NCI-H187 (cell line): ENCODE measurements at places on chromosomes 3 and 15.

- no peak for DNase-seq
These were observed 13.0 kb upstream of the TMEM115 start for GRCh38 chr3:50372349-50372748.

DNA sequence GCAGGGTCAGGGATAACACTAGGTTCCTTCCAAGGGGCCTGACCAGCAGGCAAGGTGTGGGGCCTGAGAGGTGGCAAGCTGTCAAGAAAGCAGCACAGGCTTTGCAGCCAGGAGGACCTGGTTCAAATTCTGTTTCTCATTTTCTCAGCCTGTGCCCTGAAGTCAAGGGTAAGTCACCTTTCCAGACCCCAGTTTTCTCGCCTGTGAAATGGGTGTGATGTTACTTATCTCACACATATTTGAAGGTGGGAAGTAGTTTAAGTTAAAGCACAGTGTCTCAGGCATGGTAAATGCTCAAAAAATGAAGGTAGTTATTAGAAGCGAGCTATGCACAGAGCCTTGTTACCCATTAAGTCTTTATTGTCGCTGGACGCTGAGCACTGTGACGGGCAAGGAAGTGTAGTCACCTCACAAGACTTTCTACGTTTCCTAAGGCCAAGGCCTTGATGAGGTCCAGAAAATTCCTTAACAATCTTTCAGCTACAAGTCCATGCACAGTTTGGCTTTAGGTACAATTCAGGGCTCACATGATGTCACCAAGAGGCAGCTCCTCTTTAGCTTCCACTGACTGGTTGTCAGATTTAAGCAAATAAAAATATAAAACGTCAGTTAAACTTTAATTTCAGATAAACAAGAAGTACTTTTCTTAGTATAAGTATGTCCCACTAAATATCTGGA, 522.6 kb upstream of the PROK2 start:
- DNase-seq, result no peak

GRCh38 chr3:23239211-23240068, 36.3 kb downstream of the UBE2E2 start:
- no peak for DNase-seq

DNA sequence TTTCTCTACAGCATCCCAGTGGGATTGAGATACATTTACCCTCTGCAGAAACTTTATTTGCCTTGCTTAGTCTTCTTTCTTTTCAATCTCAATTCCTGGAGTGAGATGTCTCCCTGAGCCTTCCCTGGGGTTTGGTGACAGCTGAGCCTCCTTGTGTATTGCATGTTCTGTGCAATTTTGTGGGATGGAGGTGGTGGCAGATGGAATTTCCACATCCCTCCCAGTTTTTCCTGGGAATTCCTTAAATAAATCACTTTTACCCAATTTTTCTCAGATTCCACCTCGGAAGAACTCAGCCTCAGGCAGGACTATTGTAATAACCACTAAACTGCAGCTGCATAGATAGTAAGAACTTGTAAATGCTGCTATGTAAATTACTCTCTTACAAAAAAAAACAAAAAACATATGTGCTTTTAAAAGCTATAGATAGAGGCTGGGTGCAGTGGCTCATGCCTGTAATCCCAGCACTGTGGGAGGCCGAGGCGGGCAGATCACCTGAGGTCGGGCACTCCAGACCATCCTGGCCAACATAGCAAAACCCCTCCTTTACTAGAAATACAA, 88.5 kb upstream of the ABHD17C start:
- no peak for DNase-seq

DNA sequence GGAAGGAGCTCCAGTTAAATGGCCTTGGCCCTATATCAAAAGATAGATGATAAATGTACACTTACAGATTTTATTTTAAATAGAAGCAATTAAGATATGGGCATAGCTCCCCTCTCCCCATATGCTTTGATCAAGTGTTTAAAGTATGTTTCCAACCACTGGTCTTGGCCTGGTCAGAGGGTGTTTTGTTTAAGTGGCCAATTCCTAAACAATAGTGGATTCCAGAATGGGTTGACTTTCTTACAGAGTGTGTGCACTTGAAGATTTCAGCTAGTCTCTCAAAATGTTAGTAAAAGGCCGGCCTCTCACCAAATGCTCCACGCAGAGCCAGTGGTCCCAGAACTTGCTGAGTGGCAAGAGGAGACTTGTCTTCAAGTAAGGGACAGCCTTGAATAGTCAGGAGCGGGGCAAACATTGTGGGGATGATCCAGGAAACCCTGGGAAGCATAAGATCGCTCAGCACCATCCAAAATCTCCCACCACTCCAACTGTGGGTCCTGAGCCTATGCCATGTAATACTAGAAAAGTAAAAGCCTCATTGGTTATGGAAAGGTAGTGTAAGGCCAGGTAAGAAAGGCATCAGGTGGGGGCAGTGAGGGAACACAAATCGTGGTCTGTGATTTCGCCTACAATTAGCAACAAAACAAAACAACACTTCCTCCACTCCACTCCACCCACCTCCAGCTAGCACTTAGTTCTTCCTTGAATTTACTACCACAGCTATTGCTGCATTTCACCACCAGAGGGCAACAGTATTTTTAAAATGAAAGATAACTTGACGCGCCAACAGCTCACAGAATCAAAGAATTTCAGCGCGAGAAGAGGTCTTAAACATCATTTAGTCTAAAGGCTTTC, 4.8 kb downstream of the RARRES1 start:
- DNase-seq, result no peak

DNA sequence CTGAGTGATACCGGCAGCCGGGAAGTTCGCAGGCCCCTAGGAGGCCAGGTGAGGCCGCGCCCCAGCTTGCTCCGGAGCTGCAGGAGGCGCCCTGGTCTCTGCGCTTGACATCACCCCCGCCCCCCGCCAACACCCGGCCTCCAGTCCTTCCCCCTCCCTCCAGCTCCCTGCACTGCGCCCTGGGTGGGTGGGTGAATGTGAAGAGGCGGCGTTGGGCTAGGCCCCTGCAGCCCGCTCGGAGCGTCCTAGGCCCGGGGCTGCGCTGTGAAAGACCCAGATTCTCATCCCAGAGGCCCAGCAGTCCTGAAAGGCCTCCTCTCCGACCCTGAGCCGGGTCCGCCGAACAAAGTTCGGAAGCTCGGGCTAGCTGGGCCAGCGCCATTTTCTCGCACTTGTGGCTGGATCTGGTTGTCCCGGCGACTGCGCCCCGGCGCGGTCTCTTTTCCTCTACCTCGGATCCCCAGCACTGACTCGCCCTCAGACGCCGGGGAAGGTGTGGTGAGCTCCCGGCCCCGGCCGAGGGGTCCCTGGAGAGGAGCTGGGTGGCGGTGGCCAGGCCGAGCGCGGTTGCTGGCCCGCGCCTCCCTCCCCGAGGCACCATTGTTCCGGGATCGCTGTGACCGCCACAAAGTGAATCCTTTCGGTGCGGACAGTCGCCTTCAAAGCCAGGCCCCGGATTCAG, 12.9 kb downstream of the ZIC4 start:
- DNase-seq, result no peak

DNA sequence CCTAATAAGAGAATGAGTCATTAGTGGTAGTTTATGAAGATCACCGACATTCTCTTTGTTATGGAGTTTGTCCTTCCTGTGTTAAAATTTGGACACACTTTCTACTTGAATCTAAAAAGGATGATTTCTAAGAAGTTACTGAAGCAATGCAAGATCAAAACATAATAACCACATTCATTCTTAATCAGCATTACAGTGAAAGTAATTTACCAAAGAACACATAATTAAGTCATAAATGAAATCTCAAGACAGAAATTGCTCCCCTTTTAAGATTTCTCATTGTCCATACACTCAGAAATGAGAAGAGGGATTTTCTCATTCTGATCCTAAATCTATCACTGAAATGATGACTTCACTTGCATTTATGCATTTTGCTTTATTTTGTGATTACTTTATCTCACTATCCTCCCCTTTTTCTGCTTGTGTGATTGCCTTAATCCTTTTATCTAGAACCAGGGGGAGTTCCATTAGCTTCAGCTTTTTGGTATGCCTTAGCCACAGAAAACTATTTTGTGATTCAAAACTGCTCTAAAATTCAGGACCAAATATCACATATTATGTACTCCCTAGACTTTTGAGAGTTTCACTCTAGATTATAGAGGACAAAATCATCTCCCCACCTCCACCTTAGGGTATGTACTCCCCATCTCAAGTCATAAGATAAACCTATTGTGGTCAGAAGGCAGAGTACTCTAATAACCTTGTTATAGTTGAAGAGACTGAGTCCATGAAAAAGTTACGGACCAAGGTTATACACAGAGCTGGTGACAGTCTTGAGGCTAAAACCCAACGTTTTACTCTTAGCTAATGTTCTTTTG, 817.6 kb upstream of the CFAP20DC start:
- no peak for DNase-seq

- no peak for DNase-seq
These were observed 6.1 kb upstream of the TICRR start for GRCh38 chr15:89569090-89569745.

- no peak for DNase-seq
These were observed 34.7 kb downstream of the NIPA2 start for GRCh38 chr15:22872936-22873701.

- DNase-seq, result no peak
These were observed at the start of gene GRIP2 for GRCh38 chr3:14539742-14540491. Gene GRIP2 (minus strand): TSS chr3:14540342. CDS start chr3:14540308, 34 bp downstream.

GRCh38 chr3:138114431-138114918, 933 bp downstream of the DZIP1L start:
- DNase-seq, result no peak

GRCh38 chr15:45573961-45574629, 13.1 kb upstream of the BLOC1S6 start:
- DNase-seq, result no peak

GRCh38 chr3:138220242-138220641, 33.1 kb downstream of the ARMC8 start:
- no peak for DNase-seq
